H54 (cell line): ENCODE measurements at places on chromosomes 7 and 10.

GRCh38 chr7:100556541-100556940 lies 17.2 kb downstream of the SAP25 start:
- no peak for DNase-seq

- peak; percentile 44 for DNase-seq
Observed at GRCh38 chr10:116688241-116688711, 54.1 kb downstream of the HSPA12A start.

DNA sequence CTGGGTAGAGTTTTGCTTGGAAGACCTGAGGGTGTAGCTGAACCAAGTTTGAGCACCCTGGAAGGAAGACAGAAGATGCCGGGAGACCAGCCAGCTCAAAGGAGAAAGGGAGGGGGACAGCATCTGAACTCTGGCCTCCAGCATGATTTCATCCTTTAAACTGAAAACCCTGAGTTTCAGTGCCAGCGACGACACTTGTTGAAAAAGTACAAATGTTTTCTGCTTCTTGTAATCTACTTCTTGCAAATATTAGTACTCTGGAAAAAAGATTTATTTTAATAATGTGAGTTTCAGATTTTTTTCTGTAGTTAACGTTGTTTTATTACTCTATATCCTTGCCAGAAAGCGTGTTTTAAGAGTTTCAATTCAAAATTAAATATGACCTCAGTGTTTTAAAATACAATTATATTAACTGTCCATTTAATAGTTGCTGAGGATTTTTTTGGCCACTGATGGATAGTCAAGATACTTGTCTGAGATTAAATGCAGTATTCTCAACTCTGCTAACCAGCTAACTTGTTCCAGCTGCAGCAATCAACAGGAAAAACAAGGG lies 227.7 kb downstream of the MGMT start:
- DNase-seq = no peak

DNA sequence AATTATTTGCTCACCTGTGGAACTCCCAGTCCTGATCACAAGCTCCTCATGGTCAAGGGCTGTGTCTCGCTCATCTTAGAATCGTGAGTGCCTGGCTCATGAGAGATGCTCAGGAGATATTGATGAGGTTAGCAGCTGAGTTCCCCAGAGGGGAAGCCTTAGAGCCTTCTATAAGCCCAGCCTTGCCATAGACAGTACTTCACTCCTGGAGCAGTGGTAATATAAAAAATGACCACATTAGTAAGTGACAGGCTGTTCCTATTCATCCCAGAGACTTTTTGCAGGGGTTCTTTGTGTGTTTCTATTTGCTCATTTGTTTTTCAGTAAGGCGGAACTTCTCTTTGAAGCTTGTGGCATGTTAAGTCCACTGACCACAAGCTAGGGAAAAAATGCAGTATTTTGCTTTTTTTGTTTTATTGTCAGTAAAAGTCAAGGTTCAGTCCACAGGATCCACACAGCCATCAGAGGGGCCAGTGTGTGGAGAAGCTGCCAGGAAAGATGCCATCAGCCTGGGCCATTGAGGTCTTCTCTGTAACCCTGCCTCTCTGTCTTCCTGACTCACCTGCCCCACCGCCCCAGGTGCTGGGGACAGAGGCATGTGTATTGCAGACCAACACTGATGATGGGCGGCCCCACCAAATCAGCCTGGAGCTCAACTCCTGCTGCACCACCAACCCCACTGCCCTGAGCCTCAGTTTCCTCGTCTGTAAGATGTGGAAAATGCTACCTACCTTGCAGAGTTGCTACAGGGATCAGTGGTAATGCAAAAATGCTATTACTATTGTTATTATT lies 36.4 kb upstream of the JCAD start:
- DNase-seq = no peak

DNA sequence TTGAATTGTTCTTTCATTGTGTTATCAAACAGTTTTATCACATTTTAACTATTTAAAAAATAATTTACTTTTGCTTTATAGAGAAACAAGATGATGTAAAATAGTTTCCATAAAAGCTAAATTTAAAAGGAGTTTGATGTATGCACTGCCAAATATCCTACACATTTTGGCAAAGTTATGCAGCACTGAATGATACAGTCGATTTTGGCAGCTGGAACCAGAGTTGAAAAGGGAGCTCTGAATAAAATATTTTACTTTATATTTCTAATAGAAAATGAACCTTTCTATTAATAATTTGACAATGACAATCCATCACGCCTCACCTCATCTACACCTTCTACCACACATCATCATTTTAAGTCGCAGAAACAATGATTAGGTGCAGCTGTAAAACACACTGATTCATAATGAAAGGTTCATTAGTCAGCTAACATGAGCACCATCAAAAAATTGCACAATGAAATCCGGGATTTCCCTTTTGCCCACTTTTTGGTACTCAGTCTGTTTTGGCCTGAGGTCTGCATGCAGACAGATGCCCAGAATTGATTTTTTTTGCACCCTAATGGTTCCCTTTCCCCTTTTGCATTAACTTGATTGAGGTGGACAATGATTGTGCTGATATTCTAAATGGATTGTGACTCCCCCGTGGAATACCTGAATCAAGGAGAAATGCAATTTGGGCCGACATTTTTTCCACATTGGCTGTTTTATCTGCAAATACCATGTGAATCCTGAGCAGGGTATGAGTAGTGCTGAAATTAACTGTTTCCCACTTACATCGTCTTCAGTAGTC lies 105.8 kb downstream of the THSD7A start:
- DNase-seq = no peak

DNA sequence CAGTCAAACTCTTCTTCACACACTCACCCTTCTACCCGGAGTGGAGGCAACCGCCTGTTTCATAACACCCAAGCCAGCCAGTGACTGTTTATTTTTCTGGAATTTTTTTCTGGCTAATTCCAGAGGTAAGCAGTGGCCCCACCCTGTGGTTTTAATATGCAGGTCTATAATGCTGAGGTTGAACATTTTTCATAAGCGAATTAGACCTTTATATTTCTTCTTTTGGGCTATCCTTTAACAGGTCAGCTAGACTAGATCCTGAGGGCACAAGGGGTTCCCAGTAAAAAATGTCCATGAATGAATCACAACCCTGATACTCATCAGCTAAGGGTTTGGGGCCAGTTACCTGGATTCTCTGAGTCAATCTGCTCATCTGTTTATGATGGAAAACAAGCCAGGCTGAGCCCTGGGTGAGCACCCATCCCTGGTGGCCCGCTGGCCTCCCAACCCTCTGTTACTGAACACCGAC lies 76.2 kb downstream of the GRB10 start:
- no peak for DNase-seq

GRCh38 chr7:127916735-127917134 lies 114.5 kb downstream of the LRRC4 start:
- DNase-seq = no peak

DNA sequence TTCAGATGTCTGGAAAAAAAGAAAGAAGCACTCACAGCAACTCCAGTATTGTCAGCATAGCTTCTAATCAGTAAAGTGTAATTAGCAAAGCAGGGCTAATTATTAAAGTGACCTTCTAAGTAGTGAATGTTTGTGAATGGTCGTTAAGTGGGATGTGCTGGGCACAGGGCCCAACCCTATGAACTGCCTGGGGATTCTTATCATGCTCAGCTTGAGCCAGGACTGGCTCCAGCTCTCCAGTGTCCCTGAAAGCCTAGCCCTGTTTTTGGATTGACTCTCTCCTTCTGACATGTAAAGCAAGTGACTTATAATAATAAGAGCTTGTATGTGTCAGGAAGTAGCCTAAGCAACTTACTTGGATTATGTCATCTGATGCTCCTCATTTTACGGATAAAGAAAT lies 9.5 kb upstream of the TBX20 start:
- DNase-seq = no peak

GRCh38 chr7:99372275-99373090 lies 2.0 kb upstream of the ARPC1B start:
- DNase-seq = no peak

- no peak for DNase-seq
Observed at GRCh38 chr10:7397049-7398035, 13.5 kb downstream of the SFMBT2 start.

GRCh38 chr10:75403939-75404814 lies 2.6 kb upstream of the ZNF503 start:
- no peak for DNase-seq

- no peak for DNase-seq
Observed at GRCh38 chr10:60343254-60343653, 46.4 kb downstream of the ANK3 start.
